Skin of body (tissue), 3 donors: ENCODE measurements at places on chromosomes 11 and 22.

DNA sequence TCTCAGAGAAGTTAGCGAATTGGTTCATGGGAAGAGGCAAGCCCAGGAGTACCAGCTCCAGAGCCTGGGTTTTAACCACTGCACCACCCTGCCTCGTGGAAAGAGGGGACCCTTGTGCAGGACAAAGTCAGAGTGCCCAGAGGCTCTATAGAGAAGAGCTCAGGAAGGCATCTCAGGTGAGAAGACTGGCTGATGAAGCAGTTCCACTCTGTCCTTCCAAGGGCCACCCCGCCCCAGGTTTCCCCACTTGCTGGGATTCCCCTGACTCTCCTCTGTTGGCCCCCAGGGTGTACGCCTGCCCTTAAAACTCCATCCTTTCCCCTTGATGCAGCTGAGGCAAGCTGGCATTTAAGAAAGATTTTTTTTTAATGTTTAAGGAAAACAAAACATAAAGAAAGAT is 265.8 kb downstream of the BUD13 start:
- DNase-seq = no peak

DNA sequence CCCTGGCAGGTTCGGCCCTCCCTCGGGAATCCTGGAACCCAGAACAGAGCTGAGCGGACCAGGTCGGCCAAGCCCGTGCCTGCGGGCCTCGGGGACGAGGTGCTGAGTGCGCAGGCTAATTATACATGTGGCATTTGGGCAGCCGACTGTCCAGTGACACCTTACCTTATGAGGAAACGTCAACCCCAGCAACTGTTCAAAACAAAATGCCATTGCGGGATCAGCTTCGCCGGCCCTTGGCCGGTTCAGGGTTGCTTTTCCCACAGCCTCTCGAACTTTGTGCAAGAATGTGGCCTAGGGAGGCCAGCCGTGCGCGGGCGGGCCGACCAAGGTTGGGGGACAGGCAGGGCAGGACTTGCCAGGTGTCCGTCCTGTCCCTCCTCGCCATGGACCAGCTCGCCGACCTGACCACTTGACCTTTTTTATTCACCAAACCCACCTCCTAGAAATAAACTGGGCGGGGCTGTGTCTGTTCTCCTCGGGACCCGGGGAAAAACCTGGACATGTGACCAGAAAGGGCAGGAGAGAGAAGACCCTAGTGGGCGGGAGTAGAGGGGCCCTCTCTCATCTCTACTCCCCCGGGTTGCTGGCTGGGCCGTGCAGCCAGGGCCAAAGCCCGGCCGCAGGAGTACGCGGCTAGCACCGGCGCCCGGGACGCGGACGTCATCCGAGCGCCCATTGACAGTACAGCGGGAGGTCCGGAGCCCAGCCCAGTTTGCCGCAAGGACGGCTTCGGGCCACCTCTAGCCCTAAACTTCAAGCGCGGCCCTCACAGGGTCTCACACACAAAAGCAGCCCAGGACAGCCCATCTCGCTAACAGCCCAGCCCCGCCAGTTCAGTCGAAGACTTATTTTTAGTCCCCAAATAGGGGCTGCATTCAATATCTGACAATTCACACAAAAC is 134.3 kb upstream of the C11orf58 start:
- DNase-seq = no peak

DNA sequence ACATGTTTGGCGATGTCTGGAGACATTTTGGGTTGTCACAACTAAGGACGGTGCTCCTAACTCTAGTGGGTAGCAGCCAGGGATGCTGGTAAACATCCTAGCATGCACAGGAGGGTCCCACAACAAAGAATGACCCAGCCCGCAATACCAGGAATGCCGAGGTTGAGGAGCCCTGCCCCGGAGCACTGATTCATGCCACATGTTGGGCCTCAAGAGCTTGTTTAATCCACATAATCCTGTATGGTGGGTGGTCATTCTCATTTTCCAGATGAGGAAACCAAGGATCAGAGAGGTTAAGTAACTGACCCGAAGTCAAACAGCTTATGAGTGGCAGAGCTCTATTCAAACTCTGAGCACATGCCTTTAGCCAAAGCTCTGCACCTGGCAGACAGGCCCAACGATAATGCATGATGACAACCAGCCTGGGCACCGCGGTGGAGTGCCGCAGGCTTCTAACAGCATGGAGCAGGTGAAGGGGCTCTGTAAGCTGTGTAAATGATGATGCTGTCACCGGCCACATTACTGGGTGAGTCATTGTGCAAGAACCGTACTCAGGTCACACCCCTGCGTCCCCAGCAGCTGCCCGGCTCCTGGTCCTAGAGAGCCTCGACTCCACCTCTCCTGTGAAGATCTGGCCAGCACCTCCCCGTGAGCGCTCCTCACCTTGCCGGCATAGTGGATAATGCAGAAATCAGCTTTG is 58.6 kb downstream of the APOL1 start:
- no peak for DNase-seq

- no peak for DNase-seq
Observed at GRCh38 chr22:37146051-37146385, 3.7 kb downstream of the IL2RB start.

GRCh38 chr11:35192347-35192746 is 53.4 kb downstream of the CD44 start:
- DNase-seq = no peak

- no peak for DNase-seq
Observed at GRCh38 chr11:102384419-102385079, 37.5 kb downstream of the BIRC2 start.

DNA sequence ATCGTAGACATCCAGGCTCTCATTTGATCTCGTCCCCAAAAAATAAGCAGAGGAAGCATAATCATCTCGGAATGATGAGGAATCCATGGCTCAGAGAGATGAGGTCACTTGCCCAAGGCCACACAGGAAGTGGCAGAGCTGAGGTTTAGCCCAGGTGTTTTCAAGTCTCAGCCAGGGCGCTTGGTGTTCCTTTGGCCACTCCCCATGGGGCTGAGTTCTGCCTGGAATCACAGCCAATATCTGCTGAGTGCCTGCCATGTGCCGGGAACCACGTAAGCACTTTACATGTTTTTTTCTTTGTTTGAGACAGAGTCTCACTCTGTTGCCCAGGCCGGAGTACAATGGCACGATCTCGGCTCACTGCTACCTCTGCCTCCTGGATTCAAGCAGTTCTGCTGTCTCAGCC is 29.5 kb upstream of the MYH9 start:
- no peak for DNase-seq
